Caki2 (cell line): ENCODE measurements at places on chromosomes 16 and 17.

DNA sequence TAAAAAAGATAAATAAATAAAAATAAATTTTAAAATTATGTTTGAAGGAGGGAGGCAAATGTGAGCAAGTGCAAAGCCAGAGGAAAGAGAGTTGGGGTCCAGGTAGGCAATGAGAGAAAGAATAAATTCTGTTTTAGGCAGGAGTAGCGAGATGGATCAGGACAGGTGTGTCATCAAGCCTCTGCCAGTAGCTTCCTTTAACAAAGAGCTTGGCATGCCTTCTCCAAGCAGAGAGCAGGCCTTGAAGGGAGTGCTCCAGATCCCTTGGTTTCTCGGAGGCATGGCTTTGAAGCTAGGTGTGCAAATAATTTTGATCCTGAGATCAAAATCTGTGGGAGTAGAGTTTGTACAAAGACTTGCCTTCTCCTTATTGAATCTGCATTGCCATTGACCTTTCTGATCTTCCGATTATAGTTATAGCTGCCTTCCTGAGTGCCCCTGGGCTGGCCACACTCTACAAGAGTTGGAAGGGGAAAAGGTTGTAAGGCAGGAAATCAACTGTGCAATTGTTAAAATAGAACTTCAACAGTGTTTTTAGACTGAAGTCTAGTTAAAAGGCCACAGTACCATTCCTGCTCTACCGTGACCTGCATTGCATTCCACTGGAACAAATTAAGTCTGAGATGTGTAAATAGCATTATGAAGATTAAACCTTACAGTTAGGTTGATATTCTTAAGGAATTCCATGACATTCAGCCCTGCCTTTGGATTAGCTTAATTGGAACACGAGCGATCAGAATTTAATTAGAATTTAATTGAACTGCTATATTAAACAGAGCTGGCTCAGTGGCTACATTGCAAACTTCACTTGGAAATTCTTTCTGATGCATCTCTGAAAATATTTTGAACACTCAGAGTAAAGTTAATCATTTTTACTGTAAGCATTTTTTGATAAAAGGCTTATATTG, 33.7 kb downstream of the IQCK start:
- DNase-seq: no peak

DNA sequence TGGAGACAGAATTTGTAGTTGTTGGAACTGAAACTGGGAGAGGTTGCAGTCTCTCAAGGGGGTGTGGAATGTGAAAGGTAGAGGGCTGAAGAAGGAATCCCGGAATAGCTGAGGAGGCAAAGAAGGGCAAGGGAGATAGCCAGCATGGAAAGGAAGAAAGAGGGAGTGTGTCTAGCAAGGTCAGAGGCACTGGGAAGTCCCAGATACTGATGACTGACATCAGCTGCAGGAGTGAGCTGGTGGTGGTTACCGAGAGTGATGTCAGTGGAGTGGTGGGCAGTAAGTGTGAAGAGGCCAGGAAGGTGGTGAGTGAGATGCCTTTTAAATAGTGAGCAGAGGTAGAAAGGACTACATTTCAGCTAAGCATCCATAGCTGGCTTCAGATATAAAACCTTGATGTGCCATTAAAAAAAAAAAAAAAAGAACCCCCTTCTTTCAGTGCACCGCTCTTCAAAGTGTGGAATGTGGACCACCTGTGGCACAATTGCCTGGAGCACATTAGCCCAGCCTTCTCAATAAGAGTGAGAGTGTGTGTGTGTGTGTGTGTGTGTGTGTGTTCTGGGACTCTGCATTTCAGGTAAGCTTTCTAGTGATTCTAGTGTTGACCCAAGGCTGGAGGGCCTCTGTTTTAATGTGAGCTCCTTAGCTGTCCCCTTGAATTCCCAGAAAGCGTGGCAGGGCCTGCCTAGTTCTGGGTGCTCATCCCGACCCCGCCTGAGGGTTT, 8.5 kb downstream of the PRMT7 start:
- no peak for DNase-seq

- DNase-seq: no peak
These were observed 56.0 kb downstream of the CYB561 start for GRCh38 chr17:63390090-63390489.

- DNase-seq: no peak
These were observed 11.1 kb upstream of the TFAP4 start for GRCh38 chr16:4283939-4284338.

DNA sequence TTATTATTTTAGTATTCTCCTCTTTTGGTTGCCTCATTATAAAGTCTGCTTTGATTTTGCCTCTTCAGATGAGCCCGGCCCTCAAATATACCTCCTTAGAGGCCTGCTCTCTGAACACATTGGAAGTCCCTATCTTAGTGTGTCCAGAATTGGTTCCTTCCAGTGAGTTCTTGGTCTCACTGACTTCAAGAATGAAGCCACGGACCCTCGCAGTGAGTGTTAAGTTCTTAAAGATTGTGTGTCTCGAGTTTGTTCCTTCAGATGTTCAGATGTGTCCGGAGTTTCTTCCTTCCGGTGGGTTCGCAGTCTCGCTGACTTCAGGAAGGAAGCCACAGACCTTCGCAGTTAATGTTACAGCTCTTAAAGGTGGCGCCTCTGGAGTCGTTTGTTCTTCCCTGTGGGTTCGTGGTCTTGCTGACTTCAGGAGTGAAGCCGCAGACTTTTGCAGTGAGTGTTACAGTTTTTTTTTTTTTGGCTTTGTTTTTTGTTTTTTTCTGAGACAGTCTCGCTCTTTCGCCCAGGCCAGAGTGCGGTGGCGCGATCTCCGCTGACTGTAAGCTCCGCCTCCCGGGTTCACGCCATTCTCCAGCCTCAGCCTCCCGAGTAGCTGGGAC, 45.8 kb upstream of the NOS2 start:
- DNase-seq: no peak

GRCh38 chr17:19288453-19288852, 51.3 kb downstream of the EPN2 start:
- peak; percentile 61 for DNase-seq

DNA sequence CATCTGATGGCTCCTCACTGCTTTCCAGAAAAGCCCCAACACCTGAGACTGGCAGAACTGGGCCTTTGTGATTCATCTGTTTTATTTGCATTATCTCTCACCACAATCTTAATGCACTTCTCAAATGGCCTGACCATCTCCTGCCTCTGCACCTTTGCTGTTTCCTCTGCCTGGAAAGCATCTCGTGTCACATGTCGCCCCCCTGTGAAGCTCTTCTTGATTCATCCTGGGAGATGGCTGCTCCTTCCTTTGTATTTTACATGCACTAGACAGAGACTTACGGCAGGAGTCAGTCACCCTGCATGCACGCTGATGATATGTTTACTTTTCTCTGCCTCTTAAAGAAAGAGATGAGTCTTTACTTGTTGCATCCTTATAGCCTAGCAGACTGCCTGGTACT, 30.0 kb downstream of the HNF1B start:
- peak; percentile 79 for DNase-seq

DNA sequence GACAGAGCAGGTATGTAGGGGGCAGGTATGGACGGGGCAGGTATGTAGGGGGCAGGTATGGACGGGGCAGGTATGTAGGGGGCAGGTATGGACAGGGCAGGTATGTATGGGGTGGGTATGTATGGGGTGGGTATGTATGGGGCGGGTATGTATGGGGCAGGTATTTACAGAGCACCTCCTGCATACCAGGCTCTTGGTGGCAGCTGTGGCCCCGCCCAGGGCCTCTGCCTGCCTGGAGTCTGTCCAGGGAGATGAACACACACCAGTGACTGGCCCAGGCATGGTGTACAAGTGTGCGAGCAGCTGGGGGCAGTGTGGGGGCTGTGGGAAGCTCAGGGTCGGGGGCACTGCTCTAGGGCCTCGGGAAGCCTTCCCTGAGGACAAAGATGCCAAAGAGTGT, 4.4 kb downstream of the RPL3L start:
- DNase-seq: no peak

DNA sequence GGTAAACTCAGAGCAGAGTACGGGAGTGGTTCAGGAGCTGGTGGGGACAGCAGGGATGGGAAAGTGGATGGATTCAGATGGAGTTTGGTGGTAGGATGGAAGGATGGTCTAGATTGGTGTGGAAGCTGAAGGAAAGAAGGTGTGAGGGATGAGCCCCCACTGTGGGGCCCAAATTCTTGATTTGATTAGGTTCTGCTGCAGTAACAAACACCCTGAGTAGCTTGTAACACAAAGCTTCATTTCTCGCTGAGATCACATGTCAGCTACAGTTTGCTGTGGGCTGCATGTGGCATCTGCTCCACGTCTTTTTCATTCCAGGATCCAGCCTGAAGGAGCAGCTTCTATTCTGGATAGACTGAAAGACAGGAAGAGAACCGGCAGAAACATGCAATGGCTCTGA, 143.8 kb downstream of the IRX3 start:
- DNase-seq: no peak

- DNase-seq: peak; percentile 29
These were observed 488.5 kb upstream of the SOX9 start for GRCh38 chr17:71632328-71632727.

- DNase-seq: no peak
These were observed 30.0 kb upstream of the PRSS54 start for GRCh38 chr16:58324792-58325191.

DNA sequence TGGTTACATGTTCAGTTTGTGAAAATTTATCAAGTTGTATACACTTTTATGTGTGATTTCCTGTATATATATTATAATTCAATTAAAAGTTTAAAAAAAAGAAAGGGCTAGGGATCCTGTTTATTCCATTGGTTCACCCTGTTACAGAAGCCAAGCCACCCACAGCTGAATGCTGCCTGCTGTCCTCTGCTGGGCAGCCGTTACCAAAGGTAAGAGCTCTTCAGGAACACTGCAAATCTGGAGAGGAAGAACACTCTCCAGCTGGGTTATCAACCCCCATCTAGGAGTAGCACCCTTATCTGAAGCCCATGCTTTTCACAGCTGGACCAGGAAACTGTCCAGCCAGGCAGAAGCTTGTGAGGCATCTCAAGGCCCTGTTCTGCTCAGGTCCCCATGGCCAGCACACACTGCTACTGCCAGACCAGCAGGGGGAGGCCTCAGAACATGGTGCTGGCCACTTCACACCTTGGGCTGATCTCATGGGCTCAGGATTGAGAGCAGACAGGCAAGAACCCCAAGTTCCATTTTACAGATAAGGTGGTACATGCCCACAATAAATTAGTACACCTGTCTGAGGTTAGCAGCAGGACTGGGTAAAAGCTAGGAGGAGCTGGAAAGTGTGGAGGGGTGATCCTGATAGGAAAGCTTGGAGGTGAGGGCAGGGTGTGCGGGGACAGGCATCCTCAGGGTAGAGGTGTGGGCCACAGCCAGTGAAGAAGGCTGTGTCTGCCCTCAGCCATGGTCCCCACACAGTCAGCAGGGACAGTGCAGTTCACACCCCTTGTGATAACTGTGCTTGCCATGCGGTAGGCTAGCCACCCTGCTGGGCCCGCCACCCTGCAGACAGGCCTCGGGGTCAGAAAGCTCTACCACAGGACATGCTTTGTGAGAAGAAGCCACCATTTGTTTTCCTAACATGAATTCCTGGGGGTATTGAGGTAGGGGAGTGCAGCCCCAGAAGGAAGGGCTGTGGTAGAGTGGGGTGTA, 54.3 kb upstream of the SREBF1 start:
- DNase-seq: peak; percentile 37

DNA sequence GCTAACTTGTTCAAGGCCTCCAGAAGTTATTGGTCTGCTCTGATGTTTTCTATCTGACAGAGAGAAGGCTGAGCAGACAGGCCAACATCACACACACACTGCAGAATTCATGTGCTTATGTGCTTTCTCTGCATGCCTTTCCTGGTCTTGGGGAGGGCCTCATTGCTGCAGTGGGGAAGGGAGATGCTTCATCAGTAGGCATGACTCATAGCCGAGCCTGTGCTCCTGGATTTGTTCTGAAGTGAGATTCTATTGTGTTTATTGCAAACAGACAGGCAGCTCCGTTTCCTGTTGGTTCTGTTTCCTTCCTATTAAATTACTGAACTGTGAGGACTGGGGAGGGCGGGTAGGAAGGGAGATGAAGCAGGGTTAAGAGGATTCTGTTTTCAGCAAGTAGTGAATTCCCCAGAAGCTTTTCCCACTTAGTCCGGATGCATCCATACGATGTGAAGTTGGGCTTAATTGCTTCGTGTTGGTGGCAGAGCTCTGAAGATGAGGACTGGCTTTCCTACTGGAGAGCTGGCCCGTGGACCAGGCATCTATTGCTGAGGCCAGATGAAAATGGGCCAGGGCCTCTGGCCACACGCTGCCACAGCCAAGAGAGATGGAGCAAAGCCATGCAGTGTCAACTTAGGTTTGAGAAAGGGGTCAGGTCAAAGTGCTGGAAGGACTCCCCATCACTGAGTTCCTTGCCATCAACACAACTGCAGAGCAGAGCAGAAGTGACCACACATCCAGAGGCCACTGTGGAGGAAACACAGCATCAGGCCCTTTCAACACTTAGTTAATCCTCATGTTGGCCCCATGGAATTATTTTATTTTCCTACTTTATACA, 179.3 kb downstream of the UTP18 start:
- no peak for DNase-seq

GRCh38 chr17:19703106-19703827, 13.1 kb downstream of the SLC47A2 start:
- DNase-seq: no peak

- no peak for DNase-seq
These were observed 9.4 kb downstream of the CCDC182 start for GRCh38 chr17:57735707-57736106.

- DNase-seq: no peak
These were observed 8.2 kb downstream of the PSMD7 start for GRCh38 chr16:74304835-74305176.

DNA sequence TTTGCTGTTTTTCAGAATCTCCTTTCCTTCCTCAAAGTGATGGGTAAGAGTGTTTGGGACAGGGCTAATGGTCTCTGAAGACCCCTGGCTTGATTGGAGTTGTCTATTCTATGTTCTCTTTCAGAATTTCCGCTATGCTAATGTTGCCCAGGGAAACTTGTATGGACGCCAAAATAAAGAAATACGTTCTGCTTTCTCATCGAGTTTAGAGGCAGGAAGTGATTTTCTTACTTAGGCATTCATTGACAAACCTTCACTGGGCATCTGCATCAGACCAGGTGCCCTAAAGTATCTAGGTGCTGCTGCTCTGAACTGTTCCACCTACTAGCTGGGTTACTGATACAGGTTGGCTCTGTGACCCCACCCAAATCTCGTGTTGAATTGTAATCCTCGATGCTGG, 787.9 kb upstream of the EEF2KMT start:
- DNase-seq: no peak

DNA sequence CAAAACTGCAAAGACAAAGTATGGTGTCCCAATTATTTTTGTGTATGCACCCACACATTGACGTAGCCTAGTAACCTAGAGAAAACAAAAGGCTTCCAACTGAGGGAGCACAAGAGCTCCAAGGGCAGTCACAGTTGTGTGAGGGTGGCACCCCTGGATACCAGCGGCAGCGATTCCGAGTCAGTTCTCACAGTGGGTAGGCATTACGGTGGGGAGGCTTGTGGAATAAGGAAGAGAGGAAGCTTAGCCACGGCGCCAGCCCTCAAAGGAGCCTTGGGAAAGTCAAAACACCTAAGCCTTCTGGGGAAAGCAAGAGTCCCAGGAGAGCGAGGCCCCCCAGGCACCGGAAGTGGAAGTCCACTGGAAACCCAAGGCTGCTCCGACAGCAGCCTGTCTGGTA, 31.0 kb upstream of the ADCY9 start:
- no peak for DNase-seq
